ENCODE measurements at places on chromosomes 2 and 18. TPM values are rescaled to one million over a fixed set of nuclear protein-coding genes. Genes with fewer than 3 reads are reported as not detected.

PPM1G gene
- total RNA-seq = 172 TPM

- no peak for DNase-seq
Observed at GRCh38 chr2:206823178-206823577, 57.8 kb downstream of the FASTKD2 start.

GRCh38 chr2:20175267-20175666 lies 49.7 kb downstream of the SDC1 start:
- DNase-seq = no peak

DPYSL5 gene
- total RNA-seq = not detected

GRCh38 chr2:175648577-175649063 lies 353.4 kb downstream of the LNPK start:
- DNase-seq = no peak

CFLAR gene
- 198 TPM for total RNA-seq

DNA sequence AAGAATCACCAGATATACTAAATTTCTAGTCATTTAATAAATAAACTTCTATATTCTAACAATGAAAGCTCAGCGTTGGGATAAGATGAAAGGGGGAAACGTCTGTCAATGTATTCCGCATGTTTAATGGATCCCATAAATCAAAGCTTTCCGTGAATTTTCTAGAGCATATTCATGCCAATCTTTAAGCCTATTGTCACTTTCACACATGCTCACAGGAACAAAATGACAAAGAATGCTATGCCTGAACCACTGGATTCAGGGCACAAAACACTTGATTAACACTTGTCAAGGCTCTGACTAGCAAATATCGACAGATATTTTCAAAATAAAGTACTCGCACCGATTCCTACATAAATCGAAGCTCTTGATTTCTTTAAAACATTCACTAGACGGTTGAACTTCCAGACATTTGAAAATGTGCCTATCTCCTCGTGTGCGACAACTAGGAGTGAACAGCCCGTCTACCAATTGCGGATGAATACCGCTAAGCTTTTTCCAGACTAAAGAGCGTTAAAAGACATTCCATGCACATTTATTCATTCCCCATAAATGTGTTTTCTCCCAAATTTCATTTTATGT lies 1.8 kb downstream of the TLK1 start:
- DNase-seq = no peak

BMP10 gene
- total RNA-seq = not detected

Data from activated naive CD8-positive, alpha-beta T cell treated with anti-CD3 and anti-CD28 coated beads for 36 hours (primary cell).